GM12878 (cell line): ENCODE measurements at places on chromosomes 6 and 20. TPM values are rescaled to one million over a fixed set of nuclear protein-coding genes. Genes with fewer than 3 reads are reported as not detected.

The SSTR4 gene
- polyA plus RNA-seq = not detected in 2 replicates

DNA sequence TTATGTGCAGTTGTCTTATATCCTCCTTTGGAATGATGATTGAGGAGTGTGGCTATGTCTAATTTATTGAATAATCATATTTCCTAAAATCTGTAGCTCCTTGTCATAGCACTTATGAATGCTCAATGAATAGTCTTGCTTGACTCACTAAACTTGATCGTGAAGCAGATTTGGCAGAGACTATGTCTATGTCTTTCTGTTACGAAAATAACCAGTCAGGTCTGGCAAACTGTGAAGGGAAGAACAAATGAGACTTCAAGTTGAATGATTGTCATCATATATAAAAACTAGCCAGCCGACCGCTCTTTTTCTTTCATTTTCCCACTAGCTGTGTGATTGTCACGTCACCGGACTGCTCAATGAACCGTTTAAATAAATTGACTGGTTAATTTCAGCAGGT is 1303.9 kb upstream of the GJE1 start:
- no peaks in the 10 kb centered on the region for H3K27me3 ChIP-seq
- H3K4me3 ChIP-seq = no peak overlapping the region
- no peaks in the 10 kb centered on the region for H3K36me3 ChIP-seq
- H3K4me1 ChIP-seq = no peaks in the 10 kb centered on the region
- DNase-seq = no peak
- H3K27ac ChIP-seq = no peak overlapping the region

DNA sequence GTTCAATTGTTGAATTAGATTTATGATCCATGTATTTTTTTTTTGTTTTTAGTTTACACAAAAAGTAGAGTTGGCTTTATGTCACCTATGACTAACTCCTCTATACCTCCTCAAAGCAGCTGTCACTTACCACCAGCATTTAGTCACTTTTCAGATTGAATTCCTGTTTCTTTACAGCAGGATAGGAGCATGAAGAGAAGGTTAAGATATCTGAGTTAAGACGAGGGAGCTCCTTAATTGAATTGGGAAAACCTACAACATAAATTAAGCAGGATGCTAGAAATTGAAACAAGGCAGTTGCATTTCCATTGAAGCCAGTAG is 237.2 kb downstream of the FARS2 start:
- no peaks in the 10 kb centered on the region for H3K27me3 ChIP-seq
- no peak overlapping the region for H3K27ac ChIP-seq
- no peaks in the 10 kb centered on the region for H3K4me1 ChIP-seq
- no peak overlapping the region for H3K4me3 ChIP-seq
- H3K36me3 ChIP-seq = no peaks in the 10 kb centered on the region
- DNase-seq = no peak

DNA sequence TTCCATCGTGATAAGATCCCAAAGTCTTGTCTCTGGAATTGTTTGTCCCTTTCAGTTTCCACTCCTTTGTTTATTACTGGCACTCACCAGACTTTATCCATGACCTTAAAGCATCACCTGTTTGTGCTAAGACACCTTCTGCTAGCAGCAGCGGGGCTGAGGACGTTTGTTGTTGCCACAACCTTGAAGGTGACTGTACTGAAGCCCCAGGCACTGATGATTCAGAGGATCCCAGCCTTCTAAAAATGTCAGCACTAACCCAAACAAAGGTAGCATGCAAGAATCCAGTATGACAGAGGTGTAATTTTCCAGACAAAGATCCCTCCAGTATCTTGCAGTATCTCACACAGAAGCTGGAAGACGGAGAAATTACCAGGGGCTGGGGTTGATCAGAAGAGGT is 28.9 kb upstream of the SMIM8 start:
- no peak overlapping the region for H3K4me3 ChIP-seq
- no peak for DNase-seq
- H3K4me1 ChIP-seq = no peaks in the 10 kb centered on the region
- H3K27ac ChIP-seq = no peak overlapping the region
- no peaks in the 10 kb centered on the region; the same call in 1 of the 2 replicates for H3K27me3 ChIP-seq

DNA sequence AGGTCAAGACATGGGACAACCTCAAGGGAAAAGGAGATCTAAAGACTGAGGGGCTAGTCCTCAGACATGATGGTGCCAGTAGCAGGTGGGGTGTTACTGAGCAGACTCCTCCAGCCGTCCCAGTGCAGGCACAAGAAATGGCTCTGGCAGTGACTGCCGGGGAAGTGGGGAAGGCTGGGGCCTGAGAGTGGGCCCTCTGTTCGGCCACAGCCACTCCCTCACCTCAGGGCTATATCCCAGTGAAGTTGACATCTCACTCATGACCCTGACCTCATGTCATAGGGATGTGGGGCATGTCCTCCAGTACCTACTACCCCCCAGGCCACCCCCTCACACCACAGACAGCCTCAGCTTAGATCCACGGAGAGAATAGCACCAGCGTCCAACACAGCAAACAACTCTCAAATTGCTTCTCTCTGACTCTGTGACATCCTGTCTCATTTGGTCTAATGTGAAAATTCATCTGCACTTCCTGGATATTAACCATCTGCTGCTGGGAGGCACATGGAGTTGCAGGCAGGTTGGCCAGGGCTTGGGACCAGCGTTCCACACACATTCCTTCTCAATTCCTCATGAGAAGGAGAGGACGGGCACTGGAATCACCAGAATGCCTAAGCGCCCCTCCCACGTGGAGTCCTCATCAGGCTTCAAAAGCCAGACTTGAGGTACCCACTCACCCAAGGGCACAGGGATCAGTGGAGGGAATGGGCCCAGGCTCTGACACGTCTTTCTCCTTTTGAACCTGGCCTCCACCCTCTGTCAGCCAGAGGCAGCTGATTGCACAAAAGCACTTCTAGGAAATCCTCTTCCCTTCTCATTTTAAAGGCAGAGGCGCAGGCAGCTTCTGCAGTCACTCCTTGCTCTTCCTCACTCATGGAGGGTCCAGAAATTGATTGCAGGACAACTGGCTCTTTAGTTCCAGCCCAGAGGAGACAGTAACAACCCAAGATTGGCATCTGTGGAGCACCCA is 163.6 kb upstream of the CST7 start:
- H3K27ac ChIP-seq = no peak overlapping the region
- H3K4me1 ChIP-seq = no peaks in the 10 kb centered on the region; the same call in 1 of the 2 replicates
- no peak overlapping the region for H3K4me3 ChIP-seq
- DNase-seq = no peak
- no peaks in the 10 kb centered on the region for H3K27me3 ChIP-seq

DNA sequence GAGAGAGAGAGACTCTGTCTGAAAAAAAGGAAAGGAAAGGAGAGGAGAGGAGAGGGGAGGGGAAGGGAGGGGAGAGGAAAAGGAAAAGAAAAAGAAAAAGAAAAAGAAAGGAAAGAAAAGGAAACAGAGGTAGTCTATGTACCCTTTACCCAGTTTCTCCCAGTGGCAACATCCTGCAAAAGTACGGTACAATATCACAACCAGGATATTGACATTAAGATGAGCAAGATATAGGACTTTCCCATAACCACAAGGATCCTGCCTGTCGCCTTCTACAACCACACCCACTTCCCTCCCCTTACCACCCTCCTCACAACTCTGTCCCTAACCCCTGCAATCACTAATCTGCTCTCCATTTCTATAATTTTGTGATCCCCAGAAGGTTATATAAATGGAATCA is 4.0 kb downstream of the C20orf96 start:
- no peaks in the 10 kb centered on the region for H3K36me3 ChIP-seq
- H3K27ac ChIP-seq = no peak overlapping the region
- no peak for DNase-seq

- DNase-seq = no peak
- no peaks in the 10 kb centered on the region for H3K4me1 ChIP-seq
- H3K27ac ChIP-seq = no peak overlapping the region
- no peaks in the 10 kb centered on the region for H3K27me3 ChIP-seq
These were observed 59.1 kb upstream of the OGFRL1 start for GRCh38 chr6:71229477-71229876.

- no peak overlapping the region for H3K27ac ChIP-seq
- DNase-seq = no peak
These were observed 281.7 kb upstream of the GJE1 start for GRCh38 chr6:141851063-141851462.

The LY6G6F gene
- polyA plus RNA-seq = not detected in 2 replicates
